ENCODE measurements at places on chromosomes 4 and X.

DNA sequence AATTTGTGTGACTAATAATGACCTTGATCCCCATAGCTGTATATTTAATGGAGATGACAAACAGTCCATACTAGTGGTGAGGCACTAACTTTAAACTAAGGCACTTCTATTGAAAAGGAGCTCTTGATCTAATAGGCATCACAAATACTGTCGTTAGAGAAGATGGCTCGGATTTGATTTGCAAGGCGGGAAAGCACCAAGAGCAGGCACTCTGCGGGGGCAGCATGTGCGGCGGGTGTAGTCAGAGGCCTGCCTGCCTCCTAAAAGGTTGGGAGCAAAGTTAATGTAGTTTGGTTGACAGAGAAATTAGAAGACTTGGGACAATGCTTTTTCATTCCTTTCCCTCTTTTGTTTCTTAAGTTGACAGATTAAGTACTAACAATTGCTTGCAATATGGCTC, 278.8 kb downstream of the CFAP299 start:
- no peak for DNase-seq

GRCh38 chr4:89837993-89838390, 1.0 kb upstream of the SNCA start:
- no peak for DNase-seq

GRCh38 chr4:184968366-184968765, 49.9 kb upstream of the HELT start:
- no peak for DNase-seq

DNA sequence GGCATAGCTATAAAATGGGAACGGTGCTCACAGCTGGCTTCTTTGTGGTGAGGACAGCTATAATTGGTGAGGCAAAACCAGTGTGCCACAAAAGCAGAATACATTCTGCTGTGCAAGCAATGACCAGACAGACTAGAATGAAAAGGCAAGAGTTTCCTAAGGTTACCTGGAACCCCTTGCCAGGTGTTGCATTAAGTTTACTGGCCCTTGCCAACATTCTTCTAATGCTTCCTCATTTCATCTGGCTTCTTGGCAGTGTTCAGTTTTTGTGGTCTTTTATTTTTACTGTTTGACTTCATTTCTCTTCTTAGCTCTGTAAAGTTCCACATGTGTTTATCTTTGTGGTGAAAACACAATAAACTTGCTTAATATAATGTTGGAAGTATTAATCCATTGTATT, 131.4 kb downstream of the PTTG2 start:
- no peak for DNase-seq

- no peak for DNase-seq
These were observed 289.5 kb downstream of the GLUD2 start for GRCh38 chrX:121336831-121337421.

DNA sequence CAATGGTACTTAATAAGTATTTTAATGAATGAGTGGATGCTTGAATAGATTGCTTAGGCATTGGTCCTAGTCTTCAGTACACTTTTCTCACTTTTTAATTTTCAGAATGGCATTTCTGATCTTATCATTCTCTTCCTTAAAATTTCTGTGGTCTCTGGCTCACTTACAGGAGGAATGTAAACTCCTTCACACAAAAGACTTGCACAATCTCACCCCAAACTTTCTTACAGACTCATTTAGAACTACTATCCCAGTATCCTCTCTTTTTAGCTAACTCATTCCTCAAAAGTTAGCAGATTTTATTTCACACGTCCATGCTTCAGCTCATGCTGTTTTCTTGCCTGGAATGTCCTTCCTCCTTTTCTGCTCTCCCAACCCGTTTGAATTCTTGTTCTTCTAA, 350.1 kb downstream of the GRXCR1 start:
- no peak for DNase-seq

DNA sequence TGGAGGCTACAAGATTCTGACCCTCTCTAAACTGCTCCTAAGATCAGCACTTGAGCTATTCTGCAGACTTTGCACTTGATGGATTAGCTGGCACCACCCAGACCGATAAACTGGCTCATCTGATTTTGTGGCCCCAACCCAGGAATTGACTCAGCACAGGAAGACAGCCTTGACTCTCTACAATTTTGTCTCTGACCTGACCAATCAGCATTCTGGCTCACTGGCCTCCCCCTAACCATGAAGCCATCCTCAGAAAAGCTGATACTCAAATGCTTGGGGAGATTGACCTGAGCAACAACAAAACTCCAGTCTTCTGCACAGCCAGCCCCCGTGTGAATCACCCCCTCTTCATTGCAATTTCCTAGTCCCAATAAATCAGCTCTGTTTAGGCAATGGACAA, 195.4 kb upstream of the PPP1R2C start:
- no peak for DNase-seq

DNA sequence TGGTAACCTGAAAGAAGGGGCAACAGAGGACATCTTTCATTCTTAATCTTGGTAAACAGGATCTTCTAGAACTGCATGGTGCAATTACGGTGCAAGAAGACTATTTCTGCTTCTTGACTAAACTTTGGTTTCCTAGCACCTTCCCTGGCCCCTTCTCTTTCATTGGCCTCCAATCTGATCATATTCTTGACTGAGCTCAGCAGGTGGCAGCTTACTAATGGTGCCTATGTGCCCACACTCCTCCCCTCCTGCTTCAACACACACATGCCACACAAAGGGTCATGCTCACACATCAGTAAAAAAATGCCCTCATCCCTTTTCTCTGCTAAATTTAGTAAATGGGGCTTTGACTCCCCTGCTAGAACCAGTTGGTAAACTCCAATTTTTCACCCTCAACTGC, 400.5 kb upstream of the MAOA start:
- no peak for DNase-seq

DNA sequence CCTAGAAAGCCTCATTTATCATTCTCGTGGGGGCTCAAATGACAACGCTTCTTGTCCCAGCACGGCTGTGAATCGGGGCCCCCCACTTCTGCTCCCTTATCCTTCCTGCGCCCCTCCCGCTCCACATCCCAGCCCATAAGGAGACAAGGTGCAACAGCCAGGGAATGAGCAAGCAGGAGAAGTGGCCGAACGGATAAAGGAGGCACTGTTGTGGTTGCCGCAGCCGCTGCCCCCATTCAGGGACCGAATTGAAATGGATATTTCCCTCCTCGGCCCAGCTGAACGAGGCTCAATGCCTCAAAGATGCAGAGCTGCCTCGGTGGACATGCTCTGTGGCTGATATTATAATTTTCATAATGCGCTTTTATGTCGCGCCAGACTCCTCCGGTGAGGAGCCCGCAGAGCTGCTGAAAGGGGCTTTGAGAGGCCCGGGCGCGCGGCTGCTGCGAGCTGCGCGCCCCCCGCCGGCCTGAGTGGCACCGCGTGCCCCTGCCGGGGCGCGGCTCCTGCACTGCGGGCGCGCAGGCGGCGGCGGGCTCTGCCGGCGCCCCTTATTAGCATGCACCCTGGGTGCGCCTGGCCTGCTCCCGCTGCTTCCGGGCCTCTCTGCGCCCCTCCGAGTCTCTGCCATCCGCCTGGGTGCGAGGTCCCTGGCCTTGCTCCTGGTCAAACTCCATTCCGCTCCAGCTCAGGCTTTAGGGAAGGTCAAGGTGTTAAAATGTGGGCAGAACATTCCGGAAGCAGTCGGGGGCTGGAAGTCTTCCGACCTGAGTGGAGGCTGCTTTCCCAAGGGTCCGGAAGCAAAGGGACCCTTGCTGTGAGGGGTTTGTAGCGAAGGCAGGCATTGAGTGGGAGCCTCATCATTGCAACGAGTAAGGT, 68.2 kb upstream of the TMEM33 start:
- DNase-seq: no peak

DNA sequence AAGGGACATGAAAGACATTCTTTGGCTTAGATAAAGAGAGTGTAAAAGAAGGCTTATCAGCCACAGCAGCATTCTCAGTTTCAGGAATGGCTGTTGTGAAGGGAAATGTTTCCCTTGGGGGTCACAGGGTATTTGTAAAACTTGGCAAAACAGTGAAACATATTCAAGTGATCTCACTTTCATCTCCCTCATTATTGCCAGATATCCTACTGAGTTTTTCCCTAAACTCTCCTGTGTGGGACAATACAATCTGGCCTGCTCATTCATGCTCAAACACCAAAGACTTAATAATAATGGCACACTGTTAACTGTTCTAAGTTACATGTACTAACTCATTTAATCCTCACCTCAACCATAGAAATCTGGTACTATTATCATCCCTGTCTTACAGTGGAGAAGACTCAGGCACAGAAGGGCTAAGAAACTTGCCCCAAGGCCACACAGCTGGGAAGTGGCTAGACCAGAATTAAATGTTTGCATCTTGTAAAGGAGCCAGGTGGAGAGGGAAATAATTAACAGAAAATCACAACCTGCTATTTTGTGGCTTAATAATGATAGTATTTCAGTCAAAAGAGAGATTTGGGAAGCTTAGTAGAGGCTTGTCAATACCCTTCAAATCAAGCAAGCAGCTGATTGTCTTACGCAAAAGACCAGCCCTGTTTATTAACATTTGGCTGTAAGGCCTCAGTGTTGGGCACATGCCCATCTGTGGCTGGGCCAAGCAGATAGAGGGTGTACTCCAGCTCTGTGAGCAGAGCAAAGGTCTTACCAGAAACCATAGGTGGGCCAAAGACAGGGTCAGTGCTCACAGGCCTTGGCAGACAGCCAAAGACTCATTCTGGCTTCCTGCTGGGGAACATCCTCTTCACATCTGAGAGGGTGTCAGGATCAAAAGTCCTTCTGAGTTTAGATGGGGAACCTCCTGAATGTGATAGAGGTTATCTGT, 17.3 kb downstream of the SMPX start:
- no peak for DNase-seq

- no peak for DNase-seq
These were observed 897.5 kb upstream of the AGA start for GRCh38 chr4:178339769-178340168.

DNA sequence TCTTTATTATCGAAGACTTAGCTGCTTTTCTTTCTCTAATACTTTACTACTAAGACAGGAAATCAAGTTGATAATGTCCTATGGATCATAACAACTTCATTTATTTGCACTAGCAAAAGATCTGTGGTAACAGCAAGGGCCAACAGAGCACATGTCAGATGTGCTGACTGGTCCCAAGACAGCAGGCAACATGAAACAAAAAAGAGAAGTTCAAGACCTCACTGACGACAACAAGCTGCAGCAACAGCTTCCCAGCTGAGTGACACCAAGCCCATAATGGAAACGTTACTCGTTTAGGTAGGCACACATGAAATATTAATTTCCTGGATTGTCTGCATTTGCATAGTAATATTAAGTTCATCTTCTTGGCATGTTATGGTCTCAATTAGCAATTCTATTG, 126.9 kb downstream of the UNC5C start:
- no peak for DNase-seq

DNA sequence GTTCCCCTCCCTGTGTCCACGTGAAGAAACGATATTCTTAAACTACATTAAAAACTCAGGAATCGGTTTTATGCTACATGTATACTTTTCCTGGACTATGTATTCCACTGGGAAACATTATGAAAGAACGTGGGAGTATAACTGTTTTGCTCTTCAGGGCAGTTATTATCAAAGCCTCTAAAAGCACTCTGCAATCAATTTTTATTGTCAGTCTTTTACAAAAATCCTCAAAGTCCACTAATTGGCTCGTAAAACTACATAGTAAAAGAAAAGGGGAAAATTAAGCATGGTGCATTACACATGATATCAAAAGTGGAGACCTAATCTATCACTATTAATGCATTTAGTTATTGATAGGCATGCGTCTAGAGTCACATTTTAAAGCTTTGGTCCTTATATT, 11.4 kb upstream of the CFAP299 start:
- DNase-seq: no peak

- no peak for DNase-seq
These were observed 96.8 kb upstream of the FAT1 start for GRCh38 chr4:186820391-186820891.

DNA sequence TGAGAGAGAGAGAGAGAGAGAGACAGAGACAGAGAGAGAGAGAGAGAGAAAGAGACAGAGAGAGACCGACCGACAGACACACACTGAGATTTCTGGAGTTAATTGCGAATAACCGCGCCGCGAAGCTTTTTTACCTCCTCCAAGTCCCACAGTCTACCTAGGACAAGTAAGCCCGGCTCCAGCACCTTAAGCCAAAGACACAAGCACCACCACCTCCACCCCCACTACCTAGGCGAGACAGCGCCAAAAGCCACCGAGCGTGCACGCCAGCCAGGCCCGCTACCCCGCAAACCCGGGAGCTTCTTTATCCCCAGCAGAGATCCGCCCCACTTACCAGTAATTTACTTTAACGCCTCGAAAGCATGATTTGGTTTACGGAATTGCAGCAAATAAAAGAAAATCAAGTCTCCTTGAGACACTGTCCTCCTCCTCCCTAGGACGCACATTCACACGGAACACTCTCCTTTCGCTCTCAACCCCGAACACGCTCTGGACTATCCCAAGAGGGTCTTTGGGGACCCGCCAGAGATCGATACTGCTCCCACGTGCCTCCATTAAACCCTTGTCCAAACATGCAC, 649.6 kb upstream of the DIPK2B start:
- DNase-seq: no peak

- no peak for DNase-seq
These were observed 28.2 kb downstream of the RAP1GDS1 start for GRCh38 chr4:98289375-98289774.

- no peak for DNase-seq
These were observed 90.6 kb upstream of the TBC1D9 start for GRCh38 chr4:140846736-140847135.

GRCh38 chr4:42729505-42730237, 72.8 kb upstream of the ATP8A1 start:
- DNase-seq: no peak

DNA sequence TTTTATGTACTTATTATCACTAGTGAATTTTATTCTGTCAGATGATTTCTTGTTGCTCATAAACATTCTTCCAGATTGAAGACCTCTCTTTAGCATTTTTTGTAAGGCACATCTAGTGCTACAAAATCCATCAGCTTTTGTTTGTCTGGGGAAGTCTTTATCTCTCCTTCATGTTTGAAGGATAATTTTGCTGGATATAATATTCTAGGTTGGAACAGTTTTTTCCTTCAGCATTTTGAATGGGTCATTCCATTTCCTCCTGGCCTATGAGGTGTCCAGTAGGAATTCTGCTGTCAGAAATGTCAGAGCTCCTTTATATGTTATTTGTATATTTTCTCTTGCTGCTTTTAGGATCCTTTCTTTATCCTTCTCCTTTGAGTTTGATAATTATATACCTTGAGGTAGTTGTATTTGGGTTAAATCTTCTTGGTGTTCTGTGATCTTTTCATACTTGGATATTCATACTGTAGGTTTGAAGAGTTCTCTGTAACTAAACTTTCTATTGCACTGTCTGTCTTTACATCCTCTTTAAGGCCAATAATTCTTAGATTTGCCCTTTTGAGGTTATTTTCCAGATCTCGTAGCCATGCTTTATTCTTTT, 58.3 kb downstream of the PTPN13 start:
- no peak for DNase-seq

DNA sequence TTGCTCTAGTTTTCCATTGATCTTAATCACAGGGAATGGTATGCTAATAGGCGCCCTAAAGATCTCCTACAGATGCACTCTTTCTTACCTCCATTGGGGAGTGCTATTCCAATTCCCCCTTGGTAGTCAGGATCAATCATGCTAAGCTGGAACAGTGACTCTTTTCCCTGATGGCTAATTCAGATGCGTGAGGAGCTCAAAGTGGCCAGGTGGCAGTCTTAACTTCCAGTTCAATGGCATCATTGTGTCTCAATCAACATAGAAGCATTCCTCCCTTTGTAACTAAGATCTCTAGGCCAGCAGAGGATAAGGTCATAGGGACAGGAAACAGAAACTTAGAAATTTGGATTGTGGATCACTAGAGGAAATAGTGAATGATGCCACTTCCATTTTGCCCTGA, 216.8 kb downstream of the GRID2 start:
- no peak for DNase-seq
